ENCODE measurements at places on chromosomes 7 and 10. TPM values are rescaled to one million over a fixed set of nuclear protein-coding genes. Genes with fewer than 3 reads are reported as not detected.

DNA sequence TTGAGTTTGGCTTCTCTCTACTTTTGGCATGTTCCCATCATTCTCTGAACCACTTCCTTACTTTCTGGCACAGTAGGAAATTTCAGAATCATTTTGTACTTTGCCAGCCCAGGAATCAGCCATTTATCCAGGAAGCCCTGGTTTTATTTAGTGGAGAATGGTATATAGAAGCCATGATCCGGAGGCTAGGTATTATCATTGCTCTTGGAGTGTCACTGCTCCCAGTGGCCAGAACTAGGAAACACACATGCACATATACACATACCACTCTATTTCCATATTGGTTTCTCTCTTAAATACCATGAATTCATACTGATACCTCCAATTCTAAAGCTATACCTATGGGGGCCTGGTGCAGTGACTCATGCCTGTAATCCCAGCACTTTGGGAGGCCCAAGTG lies 36.3 kb downstream of the SUFU start:
- DNase-seq = no peak

GRCh38 chr7:108464743-108465142 lies 8.5 kb upstream of the NRCAM start:
- no peak for DNase-seq

- DNase-seq = no peak
Observed at GRCh38 chr10:125171402-125172306, 11.3 kb upstream of the CTBP2 start.

EEF1AKMT2 gene
- 11.9 TPM for total RNA-seq

OR2A1 gene
- total RNA-seq = not detected

CHRM2 gene
- total RNA-seq = 72.1 TPM
